ENCODE measurements at places on chromosomes 1 and 21. TPM values are rescaled to one million over a fixed set of nuclear protein-coding genes. Genes with fewer than 3 reads are reported as not detected.

Gene HNRNPR
- total RNA-seq = 114 TPM

Gene HEYL
- total RNA-seq = not detected

Gene ADORA3
- total RNA-seq = not detected

Gene RNU1-1
- 5,329 TPM for total RNA-seq

Gene MEX3A
- total RNA-seq = 12.3 TPM

Gene CLCA4
- not detected for total RNA-seq

Gene ADPRS
- 33.1 TPM for total RNA-seq

Gene PALMD
- 82.1 TPM for total RNA-seq

Gene PEX10
- 28.8 TPM for total RNA-seq

Gene CAPN8
- not detected for total RNA-seq

Gene PTPN22
- total RNA-seq = 3.7 TPM

Gene NLRP3
- not detected for total RNA-seq

Gene TNFAIP8L2
- not detected for total RNA-seq

Gene LCE6A
- total RNA-seq = not detected

Gene RHBDL2
- total RNA-seq = 0.09 TPM

Gene CCDC185
- total RNA-seq = not detected

All from endothelial cell of coronary artery (primary cell).